ENCODE measurements at places on chromosomes 11 and 22. TPM values are rescaled to one million over a fixed set of nuclear protein-coding genes. Genes with fewer than 3 reads are reported as not detected.

DNA sequence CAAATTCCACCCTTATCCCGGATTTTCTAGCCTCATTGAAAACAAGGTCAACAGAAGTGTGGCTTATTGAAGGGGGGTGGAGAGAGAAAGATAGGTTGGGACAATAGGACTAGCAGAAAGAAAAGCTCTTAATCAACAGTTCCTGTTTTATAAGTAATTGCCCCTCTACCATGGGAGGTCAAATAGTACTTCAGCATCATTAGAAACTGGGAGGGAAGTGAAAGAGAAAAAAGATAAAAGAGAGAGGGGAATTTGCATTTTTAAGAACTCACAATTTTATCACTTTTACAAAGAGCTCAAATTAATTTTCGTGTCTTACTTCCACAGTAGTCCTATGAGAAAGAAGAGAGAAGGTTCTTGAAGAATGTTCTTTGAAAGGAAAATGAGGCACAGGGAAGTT is 89.2 kb downstream of the AMOTL1 start:
- H3K27ac ChIP-seq: no peak overlapping the region
- DNase-seq: no peak
- H3K4me3 ChIP-seq: no peak overlapping the region
- H3K36me3 ChIP-seq: peaks cover 55% of the 10 kb centered on the region
- no peaks in the 10 kb centered on the region for H3K27me3 ChIP-seq
- H3K4me1 ChIP-seq: peaks cover 4% of the 10 kb centered on the region

CD3E gene
- 4.4 TPM for total RNA-seq

DNA sequence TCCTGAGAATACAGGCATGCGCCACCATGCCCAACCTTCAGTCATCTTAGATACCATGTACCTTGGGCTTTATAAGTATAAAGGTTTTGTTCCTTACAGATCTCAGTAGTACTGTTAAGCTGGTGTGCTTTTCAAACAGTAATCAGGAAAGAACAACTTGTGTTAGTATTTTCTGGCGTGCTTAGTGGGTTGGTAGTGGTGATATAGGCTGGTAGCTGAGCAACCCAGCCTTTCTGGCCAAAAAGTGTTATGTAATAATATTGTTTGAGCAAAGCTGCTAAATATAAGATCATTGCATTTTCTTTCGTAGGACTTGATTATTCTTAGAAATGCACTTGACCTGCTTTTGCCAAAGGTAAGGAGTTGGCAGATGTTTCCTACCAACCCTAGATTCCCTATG is 6.5 kb downstream of the ADSL start:
- no peak overlapping the region for H3K27ac ChIP-seq
- H3K27me3 ChIP-seq: no peaks in the 10 kb centered on the region
- H3K4me3 ChIP-seq: no peak overlapping the region
- peaks cover 4% of the 10 kb centered on the region for H3K4me1 ChIP-seq

GRCh38 chr11:68325907-68326220 is 13.5 kb downstream of the LRP5 start:
- H3K4me3 ChIP-seq: no peak overlapping the region
- no peak for DNase-seq
- H3K36me3 ChIP-seq: no peaks in the 10 kb centered on the region
- no peaks in the 10 kb centered on the region for H3K27me3 ChIP-seq
- peaks cover 46% of the 10 kb centered on the region for H3K4me1 ChIP-seq
- H3K27ac ChIP-seq: no peak overlapping the region

NPAS4 gene
- total RNA-seq: 0.09 TPM

All from lung (tissue), 17 donors.